Amygdala (tissue), 56 donors: ENCODE measurements at places on chromosomes 13 and 19.

GRCh38 chr13:50255639-50256038 lies 240.4 kb downstream of the KCNRG start:
- no peak for DNase-seq

DNA sequence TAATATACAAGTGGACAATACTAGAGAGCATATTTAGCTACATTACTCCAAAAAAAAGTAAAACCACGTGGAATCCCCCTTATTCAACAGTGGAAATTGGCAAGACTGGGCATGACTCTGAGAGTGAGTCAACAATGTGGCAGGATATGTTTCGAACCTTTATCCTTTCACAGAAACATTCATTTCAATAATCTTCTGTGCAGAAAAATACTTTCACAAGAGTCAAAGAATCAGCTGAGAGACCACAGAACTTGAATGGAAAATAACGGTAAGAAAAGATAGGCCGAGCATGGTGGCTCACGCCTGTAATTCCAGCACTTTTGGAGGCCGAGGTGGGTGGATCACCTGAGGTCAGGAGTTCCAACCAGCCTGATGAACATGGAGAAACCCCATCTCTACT lies 25.1 kb upstream of the CD70 start:
- DNase-seq = no peak

GRCh38 chr19:32246006-32246405 lies 99.4 kb upstream of the ZNF507 start:
- DNase-seq = no peak

DNA sequence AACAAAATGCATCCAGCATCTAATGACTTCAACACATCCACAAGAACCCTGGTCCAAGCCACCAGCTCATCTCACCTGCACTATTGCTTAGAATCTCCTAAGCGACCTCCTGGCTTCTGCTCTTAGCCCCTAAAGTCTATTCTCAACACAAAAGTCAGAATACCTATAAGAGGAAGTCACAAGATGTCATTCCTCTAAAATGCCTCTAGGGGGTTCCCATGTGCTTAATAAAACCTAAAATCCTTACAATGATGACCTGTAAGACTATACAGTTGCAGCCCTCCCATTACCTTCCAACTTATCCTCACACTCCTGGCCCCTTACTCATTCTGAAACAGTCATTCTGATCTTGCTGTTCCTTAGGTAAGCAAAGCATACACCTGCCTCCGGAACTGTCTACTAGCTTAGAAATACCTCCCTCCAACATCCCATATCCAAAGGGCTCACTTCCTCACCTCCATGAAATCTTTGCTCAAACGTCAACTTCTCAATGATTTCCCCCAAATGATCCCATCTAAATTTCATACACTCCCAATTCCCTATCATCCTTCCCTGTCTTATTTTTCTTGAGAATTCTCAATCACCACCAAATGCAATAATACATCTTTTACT lies 10.0 kb downstream of the ATP7B start:
- no peak for DNase-seq

- no peak for DNase-seq
These were observed 41.4 kb upstream of the OBI1 start for GRCh38 chr13:78700121-78700910.

DNA sequence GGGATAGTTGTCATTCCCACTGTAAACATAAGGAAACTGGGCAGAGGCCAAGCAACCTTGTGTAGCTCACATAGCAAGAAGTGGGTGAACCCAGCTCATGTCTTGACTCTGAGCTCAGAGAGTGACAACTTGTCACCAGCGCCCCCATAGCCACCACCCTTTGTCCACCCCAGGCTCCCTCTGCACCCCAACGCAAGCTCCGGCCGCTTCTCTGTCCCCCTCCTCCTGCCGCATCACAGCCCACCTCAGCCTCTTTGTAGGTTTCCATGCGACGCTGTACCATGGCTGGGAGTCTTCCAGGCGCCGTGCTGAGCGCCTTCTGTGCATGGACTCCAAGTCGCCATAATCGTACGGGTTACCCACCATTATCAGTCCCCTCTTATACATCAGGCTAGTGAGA lies 3.3 kb downstream of the GP6 start:
- no peak for DNase-seq

DNA sequence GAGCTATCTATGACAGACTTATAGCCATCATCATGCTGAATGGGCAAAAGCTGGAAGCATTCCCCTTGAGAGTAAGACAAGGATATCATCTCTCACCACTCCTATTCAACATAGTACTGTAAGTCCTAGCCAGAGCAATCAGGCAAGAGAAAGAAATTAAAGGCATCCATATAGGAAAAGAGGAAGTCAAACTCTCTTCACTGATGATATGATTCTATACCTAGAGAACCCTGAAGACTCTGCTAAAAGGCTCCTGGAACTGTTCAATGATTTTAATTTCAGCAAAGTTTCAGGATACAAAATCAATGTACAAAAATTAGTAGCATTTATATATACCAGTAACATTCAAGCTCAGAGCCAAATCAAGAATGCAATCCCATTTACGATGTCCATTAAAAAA lies 21.7 kb upstream of the C1QTNF9B start:
- no peak for DNase-seq

DNA sequence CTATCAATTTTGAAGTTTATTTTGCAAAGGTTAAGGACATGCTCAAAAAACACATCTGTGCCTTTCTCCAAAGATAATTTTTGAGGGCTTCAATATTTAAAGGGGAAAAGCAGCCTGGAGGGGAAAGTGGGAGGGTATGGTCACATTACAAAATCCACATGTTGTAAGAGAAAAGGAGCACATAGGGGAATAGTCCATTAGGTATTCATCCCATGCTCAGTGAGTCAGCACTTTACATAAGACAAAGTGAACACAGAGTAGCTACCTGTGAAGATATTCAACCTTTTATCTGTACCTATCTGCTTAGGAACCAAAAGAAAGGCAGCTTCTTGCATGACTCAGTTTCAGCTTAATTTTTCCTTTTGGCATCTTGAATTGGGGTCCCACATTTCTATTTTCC lies 932.0 kb downstream of the SLITRK6 start:
- no peak for DNase-seq

- no peak for DNase-seq
These were observed 148.8 kb downstream of the FLT1 start for GRCh38 chr13:28346154-28346553.

GRCh38 chr13:95253033-95253432 lies 48.2 kb downstream of the ABCC4 start:
- DNase-seq = no peak
